Spinal cord (tissue), 10 donors: ENCODE measurements at places on chromosomes 4 and X. TPM values are rescaled to one million over a fixed set of nuclear protein-coding genes. Genes with fewer than 3 reads are reported as not detected.

DNA sequence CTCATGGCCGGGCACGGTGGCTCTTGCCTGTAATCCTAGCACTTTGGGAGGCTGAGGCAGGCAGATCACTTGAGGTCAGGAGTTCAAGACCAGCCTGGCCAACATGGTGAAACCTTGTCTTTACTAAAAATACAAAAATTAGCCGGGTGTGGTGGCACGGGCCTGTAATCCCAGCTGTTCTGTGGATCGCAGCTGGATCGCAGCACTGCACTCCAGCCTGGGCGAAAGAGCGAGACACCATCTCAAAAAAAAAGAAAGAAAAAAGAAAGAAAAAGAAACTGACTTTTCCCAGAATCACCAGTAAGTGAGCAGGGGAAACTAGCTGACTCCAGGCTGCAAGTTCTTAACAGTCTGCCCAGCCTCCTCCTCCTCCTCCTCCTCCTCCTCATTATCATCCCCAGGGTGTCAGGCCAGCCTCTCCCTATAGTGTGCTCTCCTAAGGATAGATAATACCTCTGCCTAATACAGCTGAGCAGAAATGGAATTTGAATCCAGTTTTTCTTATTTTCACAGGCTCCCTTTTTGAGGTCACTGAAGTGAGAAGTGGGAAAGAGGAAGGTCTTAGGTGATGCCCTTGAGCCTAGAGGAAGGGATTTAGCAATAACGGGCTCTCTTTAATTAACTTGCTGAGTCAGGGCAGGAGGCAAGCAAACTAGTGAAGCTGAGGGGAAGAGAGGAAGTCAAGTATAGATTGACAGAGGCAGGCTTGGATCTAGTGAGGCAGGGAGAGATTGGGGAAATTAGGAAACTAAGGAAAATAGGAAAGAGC, 11.8 kb upstream of the ELF2 start:
- H3K27me3 ChIP-seq: no peaks in the 10 kb centered on the region
- H3K4me3 ChIP-seq: no peak overlapping the region
- no peak for DNase-seq
- H3K4me1 ChIP-seq: no peaks in the 10 kb centered on the region

DNA sequence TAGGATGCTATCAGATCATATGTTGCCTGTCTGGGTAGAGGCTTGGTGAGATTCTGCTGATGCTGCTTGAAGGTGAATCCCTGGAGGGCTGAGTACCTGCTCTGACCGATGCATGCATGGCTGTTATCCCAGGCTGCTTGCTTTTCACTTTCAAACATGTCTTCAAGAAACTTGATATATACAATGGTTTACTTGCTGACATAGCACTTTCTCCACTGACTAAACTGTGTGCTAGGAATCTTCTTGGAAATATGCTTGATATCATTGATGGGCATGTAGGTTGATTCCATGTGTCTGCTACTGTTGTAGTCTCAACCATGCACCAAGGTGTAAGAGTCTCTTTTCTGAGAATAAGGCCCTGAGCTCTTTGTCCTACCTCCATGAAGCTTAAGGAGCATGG, 79.6 kb upstream of the WDR1 start:
- no peak overlapping the region for H3K4me3 ChIP-seq
- no peaks in the 10 kb centered on the region for H3K27me3 ChIP-seq
- no peak for DNase-seq
- no peaks in the 10 kb centered on the region for H3K4me1 ChIP-seq

- H3K27ac ChIP-seq: no peak overlapping the region
- H3K27me3 ChIP-seq: no peaks in the 10 kb centered on the region
- H3K4me1 ChIP-seq: no peaks in the 10 kb centered on the region
- no peak overlapping the region for H3K4me3 ChIP-seq
- DNase-seq: no peak
- no peaks in the 10 kb centered on the region for H3K36me3 ChIP-seq
These were observed 110.7 kb downstream of the ARAP2 start for GRCh38 chr4:36133658-36134057.

LEF1 gene
- 50.5 TPM for total RNA-seq
